ENCODE measurements at places on chromosomes 12 and 14.

- no peak for DNase-seq
Observed at GRCh38 chr12:110622582-110622981, 8.7 kb downstream of the TCTN1 start.

DNA sequence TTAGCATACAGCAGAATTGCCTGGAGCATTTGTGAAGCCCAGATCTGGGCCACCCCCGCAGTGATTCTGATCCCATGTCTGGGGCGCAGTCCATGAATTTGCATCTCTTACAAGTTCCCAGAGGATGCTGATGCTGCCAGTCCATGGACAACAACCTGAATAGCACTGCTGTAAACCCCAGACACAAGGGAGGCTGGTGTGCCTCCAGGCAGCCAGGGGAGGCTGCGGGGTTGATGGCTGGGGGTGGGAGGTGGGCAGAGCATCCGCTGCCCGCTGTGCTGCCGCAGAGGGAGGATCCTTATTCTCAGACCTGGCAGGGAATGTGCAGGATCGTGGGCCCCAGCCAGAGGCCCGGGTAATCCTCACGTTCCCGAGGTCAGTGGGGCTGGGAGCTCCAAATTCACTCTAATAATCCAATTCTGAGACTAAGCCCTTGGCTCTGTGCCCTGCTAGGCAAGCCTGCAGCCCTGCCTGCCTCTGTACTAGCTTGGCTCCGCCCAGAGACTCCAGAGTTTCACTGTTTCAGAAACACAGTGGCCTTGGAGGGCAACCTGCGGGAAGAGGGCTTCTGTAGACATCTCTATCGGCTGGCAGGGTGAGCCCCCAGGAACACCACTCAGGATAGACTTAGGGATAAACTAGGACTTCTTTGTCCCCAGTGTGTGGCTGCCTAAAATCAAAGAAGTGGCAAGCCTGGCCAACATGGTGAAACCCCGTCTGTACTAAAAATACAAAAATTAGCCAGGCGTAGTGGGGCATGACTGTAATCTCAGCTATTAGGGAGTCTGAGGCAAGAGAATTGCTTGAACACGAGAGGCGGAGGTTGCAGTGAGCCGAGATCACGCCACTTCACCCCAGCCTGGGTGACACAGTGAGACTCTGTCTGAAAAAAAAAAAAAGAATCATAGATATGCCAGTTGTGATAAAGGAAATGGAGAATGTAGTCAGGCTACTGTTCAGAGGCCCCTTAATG is 17.8 kb upstream of the MLEC start:
- no peak for DNase-seq

- DNase-seq, result no peak
Observed at GRCh38 chr14:73744874-73745529, 30.8 kb upstream of the PNMA1 start.

GRCh38 chr12:24244801-24245200 is 295.3 kb upstream of the SOX5 start:
- DNase-seq, result no peak

GRCh38 chr12:108612788-108613282 is 15.0 kb upstream of the TMEM119 start:
- DNase-seq, result no peak

Measured in sciatic nerve (tissue), 2 donors.